ENCODE measurements at places on chromosomes 12 and 14.

GRCh38 chr12:8037046-8037663 is 4.6 kb downstream of the FOXJ2 start:
- DNase-seq = no peak

GRCh38 chr12:26340649-26341048 is 145.3 kb downstream of the SSPN start:
- DNase-seq = no peak

- DNase-seq = no peak
Measured at GRCh38 chr14:81400852-81401251, 728 bp upstream of the STON2 start.

DNA sequence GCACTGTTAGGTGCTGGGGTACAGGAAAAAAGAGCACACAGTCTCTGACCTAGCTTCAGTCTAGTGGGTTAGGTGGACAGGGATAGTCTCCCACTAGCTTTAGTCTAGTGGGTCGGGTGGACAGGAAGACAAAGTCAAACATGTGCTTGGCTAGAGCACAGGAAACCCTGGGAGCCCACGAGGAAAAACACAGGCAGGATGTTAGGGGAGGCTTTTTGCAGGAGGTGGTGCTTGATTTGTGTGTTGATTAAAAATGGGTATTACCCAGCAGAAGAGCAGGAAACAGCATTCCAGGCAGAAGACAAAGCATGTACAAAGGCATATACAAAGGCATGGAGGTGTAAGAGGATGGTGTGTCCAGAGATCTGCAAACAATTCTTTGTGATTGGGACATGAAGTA is 23.3 kb downstream of the SLC38A2 start:
- DNase-seq = no peak

DNA sequence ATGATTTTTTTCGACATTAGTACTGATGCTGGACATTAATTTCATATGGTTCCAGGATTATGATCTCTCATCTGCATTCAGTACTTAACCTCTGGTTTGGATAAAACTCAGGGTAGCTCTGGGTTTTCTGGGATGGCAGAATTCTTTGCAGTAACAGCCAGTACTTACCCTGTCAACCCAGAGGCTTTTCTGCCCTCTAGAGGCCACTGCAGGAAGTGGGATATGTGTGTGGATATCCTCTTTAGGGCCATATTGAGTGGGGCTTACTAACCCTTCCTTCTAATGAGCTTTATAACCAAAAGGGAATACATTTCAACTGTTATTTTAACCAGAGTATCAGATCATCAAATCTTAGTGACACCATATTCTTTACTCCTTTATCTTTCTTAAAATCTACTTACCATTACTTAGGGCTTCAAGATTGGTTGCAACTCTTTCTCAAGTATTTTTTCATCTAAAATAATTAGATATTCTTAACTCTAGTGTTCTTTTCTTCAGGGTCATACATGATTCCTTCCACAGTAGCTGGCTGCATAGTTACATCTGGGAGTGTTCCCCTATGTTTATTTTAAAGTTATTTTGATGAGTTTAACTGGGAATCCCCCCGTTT is 488.0 kb upstream of the STXBP6 start:
- no peak for DNase-seq

DNA sequence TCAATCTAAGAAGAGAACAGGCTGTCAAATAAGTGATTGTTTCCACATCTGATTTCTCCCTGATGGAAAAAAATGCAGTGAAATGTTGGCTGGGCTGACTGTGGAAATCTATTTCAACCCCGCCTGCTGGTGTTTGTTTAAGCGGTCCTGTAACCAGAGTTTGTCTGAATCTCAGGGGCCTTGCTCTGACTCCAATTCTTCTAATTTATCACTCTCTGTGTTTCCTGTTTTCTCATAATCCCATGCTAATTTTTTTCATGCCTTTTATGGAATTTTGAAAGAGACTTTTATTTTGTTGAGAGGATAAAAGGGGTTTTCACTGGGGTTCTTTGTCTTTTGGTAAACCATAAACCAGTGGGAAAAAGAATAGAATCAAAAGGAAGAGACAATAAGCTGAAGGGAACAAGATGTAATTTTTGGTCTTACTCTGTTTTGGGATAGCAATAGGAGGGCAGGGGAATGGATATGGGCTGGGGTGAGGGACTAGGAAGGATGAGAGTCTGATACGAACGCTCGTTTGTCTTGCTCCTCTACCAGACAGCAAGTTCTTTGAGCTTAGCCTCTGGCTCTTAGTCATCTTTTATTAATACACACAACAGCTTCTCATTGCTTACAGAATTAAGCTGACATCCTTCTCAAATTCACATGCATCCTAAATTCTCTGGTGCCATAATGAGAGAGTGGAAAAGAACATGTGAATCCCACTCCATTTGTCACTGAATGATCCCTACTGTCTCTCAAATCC is 8.0 kb upstream of the MGP start:
- no peak for DNase-seq

- DNase-seq = no peak
Measured at GRCh38 chr12:124865728-124866127, 2.1 kb upstream of the SCARB1 start.

- no peak for DNase-seq
Measured at GRCh38 chr14:99037777-99038430, 234.1 kb downstream of the BCL11B start.
